ENCODE measurements at places on chromosomes 7 and 10.

- DNase-seq: no peak
Measured at GRCh38 chr10:128140425-128140824, 14.2 kb upstream of the MKI67 start.

- no peak for DNase-seq
Measured at GRCh38 chr7:30911133-30911532, 520 bp upstream of the AQP1 start.

GRCh38 chr10:3010816-3011460, 56.4 kb upstream of the PFKP start:
- peak; percentile 65 for DNase-seq

DNA sequence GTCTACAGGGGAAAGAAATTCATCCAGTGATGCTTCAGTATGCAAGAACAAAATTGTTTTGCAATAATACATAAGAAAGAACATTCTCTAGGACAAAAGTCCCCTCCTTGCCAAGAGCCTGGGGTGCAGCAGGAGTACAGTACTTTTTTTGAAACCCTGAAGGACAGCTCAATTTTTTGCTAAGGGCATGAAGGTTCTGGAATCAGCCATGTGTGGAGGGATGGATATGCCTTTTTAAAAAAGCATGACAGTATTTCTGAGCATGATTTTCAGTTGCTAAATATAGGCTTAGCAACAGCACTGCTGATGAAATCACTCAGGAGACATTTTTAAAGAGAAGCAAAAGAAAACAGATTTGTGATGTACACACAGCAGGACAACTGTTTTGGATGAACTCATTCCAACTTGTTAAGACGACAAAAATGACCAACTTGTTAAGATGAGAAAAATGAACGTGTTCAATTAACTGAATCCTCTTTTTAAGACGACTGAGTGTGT, 39.3 kb downstream of the HBP1 start:
- DNase-seq: no peak

DNA sequence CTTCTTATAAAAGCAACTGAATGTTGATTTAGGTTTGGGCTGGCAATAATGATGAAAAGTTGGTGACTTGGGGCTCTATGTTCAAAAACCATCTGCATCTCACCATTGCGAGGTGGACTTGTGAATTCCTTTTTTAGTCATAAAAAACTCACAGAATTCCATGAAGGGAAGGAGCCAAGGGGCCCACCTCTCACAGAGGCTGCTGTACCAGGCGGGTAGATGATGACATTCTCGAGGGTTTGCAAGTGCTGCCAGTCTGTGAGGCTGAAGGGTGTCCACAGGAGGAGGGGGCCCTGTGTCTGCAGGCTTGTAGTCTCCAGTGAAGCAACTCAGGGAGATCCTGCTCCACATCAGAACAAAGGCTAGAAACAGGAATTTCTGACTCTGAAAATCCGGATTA, 195.5 kb upstream of the ZNF32 start:
- DNase-seq: no peak

DNA sequence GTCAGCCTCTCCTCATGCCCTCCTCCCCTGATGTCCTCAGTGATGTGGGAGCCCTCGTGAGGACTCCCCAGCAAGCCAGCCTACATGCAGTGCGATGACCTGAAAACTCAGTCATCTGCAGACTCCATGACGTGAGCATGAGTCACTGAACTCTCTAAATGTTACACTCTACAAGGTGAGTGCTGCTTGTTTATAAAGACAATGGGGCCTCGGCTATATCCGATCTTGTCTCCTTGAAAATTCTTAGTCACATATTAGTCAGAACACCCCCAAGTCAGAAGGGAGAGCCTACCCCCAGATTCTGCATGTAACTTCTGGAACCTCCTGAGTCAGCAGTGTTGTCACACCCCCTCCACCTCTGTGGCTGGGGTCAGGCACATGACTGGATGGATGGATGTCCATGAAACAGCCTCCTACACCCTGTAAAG, 673.8 kb downstream of the INHBA start:
- DNase-seq: peak; percentile 70

GRCh38 chr7:106592282-106593027, 68.5 kb downstream of the CCDC71L start:
- DNase-seq: no peak

Measured in head of caudate nucleus (tissue), 42 donors.